ENCODE measurements at places on chromosomes 11 and 22. TPM values are rescaled to one million over a fixed set of nuclear protein-coding genes. Genes with fewer than 3 reads are reported as not detected.

Gene TEX12
- total RNA-seq, result not detected

Gene OR8G5
- not detected for total RNA-seq

GRCh38 chr11:36056160-36056751 is 112.4 kb downstream of the LDLRAD3 start:
- H3K36me3 ChIP-seq, result no peaks in the 10 kb centered on the region
- H3K27me3 ChIP-seq, result no peaks in the 10 kb centered on the region
- H3K4me3 ChIP-seq, result no peak overlapping the region
- no peak overlapping the region for H3K27ac ChIP-seq
- DNase-seq, result peak; percentile 48
- no peaks in the 10 kb centered on the region for H3K4me1 ChIP-seq

DNA sequence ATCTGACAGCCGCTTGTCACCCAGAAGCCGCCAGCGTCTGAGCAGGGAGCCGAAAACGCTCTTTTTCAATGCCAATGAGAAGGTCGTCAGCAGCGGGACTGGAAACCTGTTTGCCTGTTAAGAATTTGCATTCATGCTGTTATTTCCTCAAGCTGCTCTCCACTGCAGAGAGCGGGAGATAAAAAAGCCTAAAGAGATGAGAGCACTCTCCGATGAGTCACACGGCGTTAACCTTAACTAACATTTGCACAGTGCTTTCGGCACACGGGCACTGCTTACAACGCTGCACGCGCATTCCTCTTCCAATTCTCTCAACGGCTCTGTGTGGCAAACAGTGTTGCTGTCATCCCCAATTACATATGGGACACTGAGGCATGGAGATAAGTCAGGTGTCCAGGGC is 40.0 kb upstream of the RTL6 start:
- no peak overlapping the region for H3K27ac ChIP-seq
- H3K36me3 ChIP-seq, result no peaks in the 10 kb centered on the region
- H3K4me1 ChIP-seq, result no peaks in the 10 kb centered on the region
- no peak overlapping the region for H3K4me3 ChIP-seq
- H3K27me3 ChIP-seq, result no peaks in the 10 kb centered on the region
- DNase-seq, result no peak

DNA sequence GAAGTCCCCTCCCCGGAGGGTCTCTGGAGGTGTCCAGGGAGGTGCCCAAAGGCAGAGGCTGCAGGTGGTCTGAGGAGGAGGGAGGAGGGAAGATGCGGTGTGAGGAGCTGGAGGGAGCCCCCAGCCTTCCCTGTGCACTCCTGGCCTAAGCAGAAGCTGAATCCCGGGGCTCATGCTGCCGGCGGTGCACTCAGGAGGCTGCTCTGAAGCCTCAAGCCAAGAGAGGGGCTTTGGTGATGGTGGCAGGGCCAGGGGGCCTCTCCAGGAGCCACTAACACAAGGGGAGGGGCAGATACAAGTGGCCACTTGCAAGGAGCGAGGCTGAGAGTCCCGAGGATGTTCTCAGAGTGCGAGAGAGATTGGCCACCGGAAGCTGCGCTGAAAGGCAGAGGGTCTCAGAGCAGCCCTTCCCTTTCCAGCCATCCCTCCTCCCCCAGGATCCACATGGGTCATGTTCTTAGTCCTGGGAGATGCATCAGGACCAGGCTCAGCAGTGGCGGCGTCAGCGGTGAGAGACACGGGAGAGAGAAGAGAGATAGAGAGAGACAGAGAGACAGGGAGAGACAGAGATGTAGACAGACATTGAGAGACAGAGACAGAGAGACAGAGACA is 774 bp upstream of the MRGPRG start:
- H3K4me3 ChIP-seq, result no peak overlapping the region
- H3K4me1 ChIP-seq, result no peaks in the 10 kb centered on the region
- no peak for DNase-seq
- no peaks in the 10 kb centered on the region for H3K27me3 ChIP-seq

DNA sequence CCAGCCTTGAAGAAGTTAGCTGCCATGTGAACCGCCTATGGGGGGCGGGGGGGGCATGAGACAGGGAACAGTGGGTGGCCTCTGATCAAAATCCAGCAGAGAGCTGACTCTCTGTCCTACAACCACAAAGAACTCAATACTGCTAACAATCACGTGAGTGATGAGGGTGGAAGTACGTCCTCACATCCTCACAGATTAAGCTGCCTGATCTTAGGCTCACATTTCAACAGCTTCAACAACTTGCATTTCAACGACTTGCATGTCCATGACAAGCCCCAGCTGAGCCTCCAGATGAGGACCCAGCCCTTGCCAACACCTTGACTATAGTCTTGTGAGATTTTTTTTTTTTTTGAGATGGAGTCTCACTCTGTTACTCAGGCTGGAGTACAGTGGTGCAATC is 51.6 kb downstream of the CLMP start:
- no peak overlapping the region for H3K4me3 ChIP-seq
- no peak for DNase-seq
- H3K27ac ChIP-seq, result no peak overlapping the region
- no peaks in the 10 kb centered on the region for H3K27me3 ChIP-seq
- H3K36me3 ChIP-seq, result no peaks in the 10 kb centered on the region
- H3K4me1 ChIP-seq, result peaks cover 6% of the 10 kb centered on the region

DNA sequence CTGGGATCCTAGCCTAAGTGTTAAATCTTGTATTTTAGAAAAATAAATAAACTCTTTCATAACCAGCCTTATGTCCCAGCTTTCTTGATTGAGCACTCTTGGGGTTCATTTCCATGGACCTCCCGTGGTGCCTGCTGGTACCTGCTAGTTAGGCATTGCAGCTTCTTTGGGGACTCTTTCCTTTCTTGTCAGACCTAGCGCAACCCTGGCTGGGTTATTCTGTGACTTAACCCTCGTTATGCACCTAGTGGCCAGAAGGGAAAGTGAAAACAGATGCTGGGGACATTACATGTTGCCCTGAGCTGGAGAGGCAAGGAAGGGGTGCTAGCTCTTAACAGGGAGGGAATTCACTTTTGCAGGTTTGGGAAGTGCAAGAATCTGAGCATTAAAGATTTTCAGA is 46.8 kb downstream of the APIP start:
- no peaks in the 10 kb centered on the region for H3K27me3 ChIP-seq
- DNase-seq, result no peak
- no peaks in the 10 kb centered on the region for H3K36me3 ChIP-seq
- no peak overlapping the region for H3K27ac ChIP-seq
- no peak overlapping the region for H3K4me3 ChIP-seq

Data from body of pancreas (tissue), 4 donors.